Activated T-cell treated with anti-CD3 and anti-CD28 coated beads, Interleukin-2, amount 50 U/mL, for 72 hours (primary cell): ENCODE measurements at places on chromosomes 2 and 18. TPM values are rescaled to one million over a fixed set of nuclear protein-coding genes. Genes with fewer than 3 reads are reported as not detected.

DNA sequence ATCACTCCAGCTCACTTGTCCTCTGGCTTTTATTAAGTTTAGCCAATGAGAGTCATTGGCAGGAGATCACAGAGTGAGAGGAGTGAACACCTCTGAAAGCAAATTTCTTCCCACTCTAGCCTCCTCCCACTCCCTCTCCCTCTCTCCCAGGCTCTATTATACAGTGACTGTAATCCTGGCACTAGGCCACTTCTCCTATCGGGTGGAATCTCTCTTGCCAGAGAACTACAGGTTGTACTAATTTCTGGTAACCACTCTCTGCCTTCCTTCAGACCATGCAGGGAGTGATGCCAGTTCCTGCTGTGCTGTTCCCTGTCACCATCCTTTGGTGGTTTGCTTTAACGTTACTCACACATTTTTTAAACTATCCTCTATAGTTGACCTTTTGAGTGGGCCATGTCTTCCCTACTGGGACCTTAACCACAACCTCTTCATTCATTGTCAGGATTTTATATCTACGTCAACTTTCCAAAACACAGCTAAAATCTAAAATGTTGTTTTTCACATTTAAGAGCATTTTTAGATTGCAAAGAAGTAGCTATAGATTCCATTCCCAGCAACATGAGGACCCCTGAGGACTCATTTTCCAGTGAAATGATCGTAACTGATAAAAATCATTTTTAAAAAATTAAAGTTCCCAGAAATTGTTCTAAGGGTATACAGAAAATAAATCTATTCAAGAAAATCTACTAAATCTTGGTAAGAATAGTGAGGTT lies 217.1 kb downstream of the MREG start:
- peak; percentile 5 for DNase-seq

GRCh38 chr18:56470406-56471351 lies 167.7 kb downstream of the TXNL1 start:
- DNase-seq: no peak

The PROKR1 gene
- not detected for total RNA-seq

The GPBAR1 gene
- 1.4 TPM for total RNA-seq

The CAPN14 gene
- 0.65 TPM for total RNA-seq

The KCNIP3 gene
- total RNA-seq: not detected
